NCI-H1048 (cell line): ENCODE measurements at places on chromosomes 13 and 19.

DNA sequence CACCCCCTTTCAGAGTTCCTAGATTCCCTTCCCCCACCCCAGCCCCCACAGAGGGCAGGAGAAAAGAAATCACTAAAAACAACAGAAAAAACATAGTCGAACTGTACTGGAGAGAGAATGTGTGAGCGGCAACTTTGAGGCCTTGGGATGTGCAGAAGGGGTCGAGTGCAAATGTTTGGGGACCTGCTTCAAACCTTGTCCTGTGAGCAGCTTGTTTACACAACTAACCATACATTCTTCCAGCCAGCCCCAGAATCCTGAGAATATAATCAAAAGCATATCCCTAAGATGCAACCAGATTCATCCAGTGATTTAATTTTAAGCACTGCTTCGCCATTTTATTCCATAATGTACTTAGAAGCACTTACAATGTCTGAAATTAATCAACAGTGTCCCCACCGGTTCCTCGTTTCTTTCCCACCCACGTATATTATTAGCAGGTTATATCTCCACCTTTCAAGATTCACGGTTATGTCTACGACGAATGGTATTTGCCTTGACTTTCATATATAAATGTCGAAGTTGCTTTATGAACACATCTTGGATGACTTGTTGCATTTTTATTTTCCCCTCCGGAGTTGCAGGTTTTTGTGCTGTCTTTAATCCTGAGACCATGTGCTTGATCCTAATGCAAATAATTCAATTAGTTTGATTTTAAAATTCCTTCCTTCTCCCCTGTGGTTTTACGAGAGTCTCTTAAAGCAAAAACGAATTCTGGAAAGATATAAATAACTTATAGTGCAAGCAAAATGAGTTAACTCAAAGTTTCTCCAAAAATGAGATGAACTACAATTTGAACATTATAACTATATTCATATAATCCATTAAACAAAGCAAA is 107.6 kb downstream of the ZIC5 start:
- DNase-seq, result no peak

DNA sequence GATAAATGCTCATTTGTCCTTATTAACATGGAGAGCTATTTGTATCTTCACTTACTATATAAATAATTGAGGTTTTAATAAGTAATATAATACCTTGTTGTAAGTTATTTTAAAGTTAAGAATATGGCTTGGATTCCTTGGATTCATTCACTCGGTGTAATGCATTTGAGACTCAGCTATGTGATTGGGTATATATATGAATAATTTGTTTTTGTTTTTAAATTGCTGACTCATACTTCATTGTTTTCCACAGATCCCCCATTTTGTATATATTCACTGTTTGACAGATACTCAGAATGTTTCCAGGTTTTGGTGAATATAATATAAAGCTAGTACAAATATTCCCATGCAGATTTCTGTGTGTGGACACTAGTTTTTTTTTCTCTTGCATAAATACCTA is 6.8 kb upstream of the CEACAM18 start:
- no peak for DNase-seq

DNA sequence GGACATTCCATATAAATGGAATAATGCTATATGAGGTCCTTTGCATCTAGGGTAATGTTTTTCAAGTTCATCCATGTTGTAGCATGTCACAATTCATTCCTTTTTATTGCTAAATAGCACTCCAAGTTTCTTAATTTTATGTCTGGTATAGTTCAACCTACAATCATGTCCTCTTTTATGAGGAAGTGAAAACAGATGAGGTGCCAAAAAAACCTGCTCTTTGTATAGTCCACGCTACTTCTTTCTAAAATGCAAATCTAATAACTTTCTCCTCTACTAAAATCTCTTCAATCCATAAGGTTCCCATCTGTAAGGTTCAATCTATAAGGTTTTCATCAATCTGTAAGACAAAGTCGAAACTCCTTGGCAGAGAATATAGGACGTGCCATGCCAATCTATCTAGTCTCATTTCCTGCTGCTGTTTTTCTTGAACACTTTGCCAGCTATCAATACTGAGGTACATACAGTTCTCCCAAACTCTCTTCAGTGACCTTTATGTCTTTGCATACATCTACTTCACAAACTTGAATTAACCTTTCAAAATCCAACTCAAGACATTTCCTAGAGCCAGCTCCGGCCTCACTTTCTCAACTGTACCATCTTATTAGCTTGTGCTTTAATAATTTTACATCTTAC is 33.7 kb downstream of the INTS6 start:
- no peak for DNase-seq

DNA sequence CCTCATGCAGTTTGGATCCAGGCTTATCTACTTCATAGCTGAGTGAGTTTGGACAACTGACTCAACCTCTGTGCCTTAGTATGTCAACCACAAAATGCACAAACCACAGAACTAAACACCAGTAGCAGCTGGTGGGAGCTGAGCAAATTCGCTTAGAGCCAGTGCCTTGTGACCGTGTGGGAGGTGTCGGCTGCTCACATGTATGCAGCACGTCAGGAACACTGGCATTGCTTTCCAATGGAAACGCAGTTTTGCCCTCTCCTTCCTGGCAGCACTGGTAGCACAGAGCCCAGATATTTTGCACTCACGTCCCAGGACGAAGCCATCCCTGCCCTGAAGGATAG is 8.3 kb upstream of the NTN5 start:
- DNase-seq, result no peak

GRCh38 chr13:60182907-60183306 is 19.2 kb upstream of the DIAPH3 start:
- DNase-seq, result no peak

DNA sequence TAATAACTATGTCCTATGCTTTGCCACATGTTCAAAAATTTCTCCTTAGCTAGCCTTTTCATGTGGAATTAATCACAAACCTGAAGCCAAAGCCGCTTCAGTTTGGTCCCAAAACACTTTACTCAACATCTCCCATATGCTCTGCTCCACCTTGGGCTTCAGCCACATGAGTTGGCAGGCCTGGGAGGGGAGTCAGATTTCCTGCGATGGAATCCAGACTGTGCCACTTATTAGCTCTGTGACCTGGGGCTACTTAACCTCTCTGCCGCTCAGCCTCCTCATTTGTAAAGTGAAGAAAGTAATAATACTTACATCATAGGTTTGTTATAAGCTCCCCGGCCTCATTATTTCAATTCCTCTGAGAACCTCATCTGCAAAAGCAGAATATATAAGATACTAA is 272.0 kb downstream of the LMO7 start:
- no peak for DNase-seq

GRCh38 chr19:54096617-54097106 is 3.9 kb downstream of the OSCAR start:
- no peak for DNase-seq

- no peak for DNase-seq
Observed at GRCh38 chr13:76974618-76974975, 17.3 kb upstream of the CLN5 start.

DNA sequence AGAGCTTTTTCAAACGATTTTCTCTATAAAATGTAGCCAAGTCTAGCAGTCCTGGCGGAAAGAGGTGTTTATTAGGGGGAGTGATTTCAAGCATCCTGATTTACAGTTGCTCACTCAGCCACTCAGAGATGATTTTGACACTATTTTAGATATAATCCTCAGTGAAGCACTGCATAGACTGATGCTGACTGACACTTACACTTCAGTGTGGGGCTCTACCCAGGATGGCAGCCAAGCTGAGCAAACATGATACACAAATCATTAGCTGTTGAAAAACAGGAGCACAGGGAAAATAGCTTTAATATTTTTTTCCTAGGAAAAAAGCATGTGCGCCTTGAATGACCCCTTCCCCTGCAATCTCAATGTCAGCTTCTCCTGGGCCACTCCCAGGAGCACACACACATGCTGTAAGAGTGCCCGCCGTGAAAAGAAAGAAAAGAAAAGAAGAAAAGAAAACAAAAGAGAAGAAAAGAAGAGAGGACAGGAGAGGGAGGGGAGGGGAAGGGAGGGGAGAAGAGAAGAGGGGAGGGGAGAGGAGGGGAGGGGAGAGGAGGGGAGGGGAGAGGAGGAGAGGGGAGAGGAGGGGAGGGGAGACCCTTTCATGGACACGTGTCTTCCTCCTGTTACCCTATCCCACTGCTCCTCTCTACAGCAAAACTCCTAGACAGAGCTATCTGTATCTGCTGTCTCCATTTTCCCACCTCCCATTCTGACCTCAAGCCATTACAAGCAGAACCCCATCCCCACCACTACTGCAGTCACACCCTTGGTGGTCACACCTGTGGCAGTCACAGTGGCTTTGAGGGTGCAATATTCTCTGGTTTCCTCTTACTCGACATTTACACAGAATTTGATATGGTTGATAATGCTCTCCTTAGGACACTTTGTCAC is 36.4 kb downstream of the RCBTB2 start:
- DNase-seq, result no peak

- no peak for DNase-seq
Observed at GRCh38 chr13:24194447-24194846, 33.9 kb downstream of the SPATA13 start.

DNA sequence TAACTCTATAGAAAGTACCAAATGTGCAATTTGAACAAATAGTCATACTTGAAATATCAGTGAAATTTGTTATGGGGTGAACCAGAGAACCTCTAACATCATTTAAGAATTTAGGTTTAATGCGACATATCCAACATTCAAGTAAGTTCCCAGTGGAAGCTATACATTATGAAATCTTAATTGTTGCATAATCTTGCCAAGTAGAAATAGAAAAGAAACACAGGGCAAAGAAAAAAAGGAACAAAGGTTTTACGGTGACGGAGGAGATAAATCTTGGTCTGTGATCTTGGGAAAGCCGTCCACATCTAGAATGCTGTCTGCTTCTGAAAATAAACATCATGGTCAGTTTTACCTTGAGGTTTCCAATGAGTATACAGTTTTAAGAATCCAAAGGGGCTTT is 445.7 kb downstream of the RFC3 start:
- no peak for DNase-seq

DNA sequence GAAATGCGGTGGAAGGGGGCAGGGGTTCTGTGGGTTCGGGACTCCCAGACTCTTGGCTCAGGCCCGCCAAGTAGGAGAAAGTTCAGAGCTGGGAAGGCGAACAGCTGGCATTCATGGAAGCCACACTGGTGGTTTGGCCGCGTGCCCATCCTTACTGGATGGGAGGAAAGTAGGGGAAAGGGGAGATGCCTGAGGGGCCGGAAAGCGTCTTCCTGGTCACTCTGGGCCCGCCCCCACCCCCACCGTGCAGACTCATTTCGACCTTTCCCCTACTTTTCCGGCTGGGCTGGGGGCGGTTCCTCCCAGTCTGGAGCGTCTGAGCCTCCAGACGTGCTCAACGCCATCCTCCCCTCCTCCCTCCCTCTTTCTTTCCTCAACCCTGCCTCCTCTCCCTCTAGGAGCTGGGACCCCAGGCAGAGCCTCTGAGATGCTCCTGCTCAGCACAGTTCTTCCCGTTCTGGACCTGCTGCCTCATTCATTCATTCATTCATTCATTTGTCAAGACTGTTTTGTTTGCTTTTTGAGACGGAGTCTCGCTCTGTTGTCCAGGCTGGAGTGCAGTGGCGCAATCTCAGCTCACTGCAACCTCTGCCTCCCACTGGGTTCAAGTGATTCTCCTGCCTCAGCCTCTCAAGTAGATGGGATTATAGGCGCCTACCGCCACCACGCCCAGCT is 3.5 kb downstream of the ANGPTL4 start:
- DNase-seq, result no peak

- no peak for DNase-seq
Observed at GRCh38 chr13:24090049-24090448, 70.5 kb upstream of the SPATA13 start.

- DNase-seq, result no peak
Observed at GRCh38 chr13:110984798-110985197, 69.9 kb upstream of the ANKRD10 start.

DNA sequence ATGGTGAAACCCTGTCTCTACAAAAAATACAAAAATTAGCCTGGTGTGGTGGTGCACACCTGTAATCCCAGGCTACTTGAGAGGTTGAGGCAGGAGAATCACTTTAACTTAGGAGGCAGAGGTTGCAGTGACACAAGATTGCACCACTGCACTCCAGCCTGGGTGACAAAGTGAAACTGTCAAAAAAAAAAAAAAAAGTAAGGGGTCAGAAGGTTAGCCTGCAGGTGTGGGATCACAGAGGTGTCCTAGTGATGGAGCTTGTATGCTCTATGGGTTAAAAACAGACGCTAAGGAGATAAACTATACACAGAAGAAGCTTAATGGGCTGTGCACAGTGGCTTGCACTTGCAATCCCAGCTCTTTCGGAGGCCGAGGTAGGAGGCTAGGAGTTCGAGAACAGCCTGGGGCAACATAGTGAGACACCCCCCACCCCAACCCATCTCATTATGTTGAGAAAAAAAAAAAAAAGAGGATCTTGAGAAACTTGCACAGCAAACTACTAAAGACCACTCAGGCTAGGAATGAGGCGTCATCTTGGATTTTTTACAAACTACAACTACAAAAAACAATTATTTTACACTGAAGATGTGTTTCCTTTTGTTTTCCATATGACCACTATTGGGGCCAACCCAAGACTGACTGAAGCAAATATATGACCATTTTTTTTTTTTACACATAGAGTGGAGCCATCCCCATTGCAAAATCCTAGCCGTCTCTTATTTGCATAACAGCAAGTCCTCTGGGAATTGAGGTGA is 7.9 kb downstream of the FOSB start:
- no peak for DNase-seq
